ENCODE measurements at places on chromosomes 3 and 15. TPM values are rescaled to one million over a fixed set of nuclear protein-coding genes. Genes with fewer than 3 reads are reported as not detected.

KNL1 gene
- total RNA-seq = 34.1 TPM

GRCh38 chr15:69704229-69704628 is 251.6 kb downstream of the RPLP1 start:
- DNase-seq = no peak

GRCh38 chr3:4739289-4740236 is 239.7 kb upstream of the BHLHE40 start:
- DNase-seq = peak; percentile 51

DNA sequence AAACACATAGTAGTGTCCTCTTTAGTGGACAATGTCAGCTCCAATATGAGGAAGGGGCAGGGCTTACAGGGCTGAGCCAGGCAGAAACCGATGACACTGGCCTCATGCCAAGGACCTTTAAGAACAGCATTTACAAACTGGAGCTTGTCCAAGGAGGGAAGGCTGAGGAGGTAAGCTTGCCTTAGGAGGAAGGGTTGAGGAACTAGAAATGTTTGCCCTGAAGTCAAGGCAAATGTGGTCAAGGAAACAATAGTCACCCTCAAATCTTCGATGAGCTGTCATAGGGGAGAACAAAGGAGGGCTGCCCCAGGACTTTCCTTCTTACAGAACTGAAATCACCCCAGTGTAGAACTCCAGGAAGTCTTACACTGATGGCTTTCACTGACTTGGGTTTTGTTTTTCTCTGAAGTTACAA is 136.4 kb downstream of the LIPC start:
- no peak for DNase-seq

CHRFAM7A gene
- total RNA-seq = 3.7 TPM

- no peak for DNase-seq
Measured at GRCh38 chr3:126847061-126847460, 135.9 kb upstream of the PLXNA1 start.

GRCh38 chr3:188446014-188446413 is 292.1 kb downstream of the LPP start:
- no peak for DNase-seq

- no peak for DNase-seq
Measured at GRCh38 chr3:124407260-124407659, 323.0 kb upstream of the UMPS start.

- no peak for DNase-seq
Measured at GRCh38 chr3:195735036-195735695, 14.4 kb downstream of the MUC20 start.

- DNase-seq = no peak
Measured at GRCh38 chr3:143147707-143148106, 28.1 kb downstream of the CHST2 start.

GRCh38 chr3:10693457-10693856 is 122.6 kb upstream of the SLC6A11 start:
- no peak for DNase-seq

- DNase-seq = no peak
Measured at GRCh38 chr15:98123297-98123696, 162.8 kb downstream of the ARRDC4 start.

GRCh38 chr3:125136515-125136914 is 76.0 kb downstream of the SLC12A8 start:
- no peak for DNase-seq

ZNF621 gene
- 35.2 TPM for total RNA-seq

- DNase-seq = no peak
Measured at GRCh38 chr3:186044968-186045367, 63.9 kb downstream of the ETV5 start.

DNA sequence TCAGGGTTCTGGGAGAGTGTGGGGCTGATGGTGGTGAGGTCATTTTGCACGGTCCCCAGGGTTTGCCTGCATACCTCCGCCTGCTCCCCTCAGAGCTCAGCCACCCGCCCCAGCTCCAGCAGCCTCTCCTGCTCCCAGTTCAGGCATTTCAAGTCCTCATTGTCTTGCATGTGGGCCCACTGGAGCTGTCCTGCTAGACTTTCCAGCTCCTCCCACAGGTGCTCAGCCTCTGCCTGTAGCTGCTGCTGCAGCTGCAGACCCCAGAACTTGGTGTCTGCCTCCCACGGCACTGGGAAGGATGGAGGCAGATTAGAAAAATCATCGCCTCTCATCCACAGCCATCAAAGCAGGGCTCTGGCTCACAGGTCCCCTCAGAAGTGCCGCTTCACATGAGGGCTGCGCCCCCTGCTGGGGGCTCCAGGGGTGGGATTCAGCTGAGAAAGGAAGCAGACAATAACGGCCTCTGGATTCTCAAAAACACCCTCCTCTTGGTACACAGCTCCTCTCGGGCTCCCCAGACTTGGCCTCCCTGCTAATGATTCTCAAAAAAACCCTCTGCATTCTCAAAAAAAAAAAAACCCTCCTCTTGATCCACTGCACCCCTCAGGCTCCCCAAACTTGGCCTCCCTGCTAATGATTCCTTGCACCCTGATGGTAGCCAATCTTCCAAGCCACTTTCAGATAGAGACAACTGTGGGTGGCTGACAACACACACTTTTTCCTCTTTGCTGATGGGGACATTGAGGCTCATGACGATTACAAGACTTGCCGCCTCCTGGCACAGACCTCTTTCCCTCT is 89.3 kb upstream of the C2CD4B start:
- DNase-seq = peak; percentile 84

DNA sequence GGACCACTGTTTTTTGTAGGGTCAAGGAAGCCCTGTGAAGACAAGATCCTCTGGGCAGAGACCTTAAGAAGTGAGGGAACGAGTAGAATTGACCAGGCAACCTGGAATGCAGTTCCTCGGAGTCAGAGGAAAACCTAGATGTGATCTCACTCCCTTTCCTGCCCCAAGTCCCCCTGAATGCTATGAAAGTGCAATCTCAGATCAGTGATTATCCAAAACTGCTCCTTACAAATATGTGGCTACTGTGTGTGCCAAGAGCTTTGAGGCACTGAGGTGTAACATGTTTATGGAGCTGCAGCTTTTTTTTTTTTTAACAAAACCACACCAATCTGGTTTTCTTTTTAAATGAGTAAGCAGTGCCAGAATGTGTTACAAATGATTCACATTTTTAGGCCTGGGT is 35.8 kb downstream of the THSD4 start:
- DNase-seq = no peak

DNA sequence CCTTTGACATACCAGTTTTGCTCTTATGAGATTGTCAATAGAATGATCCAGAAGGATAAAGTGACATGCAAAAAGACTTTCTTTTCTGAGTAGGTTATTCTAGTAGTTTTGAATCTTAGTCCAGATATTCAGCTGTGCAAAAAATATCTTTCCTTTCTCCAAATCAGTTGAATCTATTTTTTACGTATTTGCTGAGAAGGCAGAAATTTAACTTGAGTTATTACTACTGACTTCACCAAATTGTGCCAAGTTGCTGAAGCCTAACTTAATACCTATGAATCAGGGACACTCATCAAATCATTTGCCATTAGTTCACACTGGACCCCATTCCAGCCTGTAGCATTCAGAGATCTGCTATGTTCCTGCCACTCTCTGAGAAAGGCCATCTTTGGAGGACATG is 215.6 kb downstream of the EPHA6 start:
- DNase-seq = no peak

LDHAL6B gene
- total RNA-seq = not detected

DNA sequence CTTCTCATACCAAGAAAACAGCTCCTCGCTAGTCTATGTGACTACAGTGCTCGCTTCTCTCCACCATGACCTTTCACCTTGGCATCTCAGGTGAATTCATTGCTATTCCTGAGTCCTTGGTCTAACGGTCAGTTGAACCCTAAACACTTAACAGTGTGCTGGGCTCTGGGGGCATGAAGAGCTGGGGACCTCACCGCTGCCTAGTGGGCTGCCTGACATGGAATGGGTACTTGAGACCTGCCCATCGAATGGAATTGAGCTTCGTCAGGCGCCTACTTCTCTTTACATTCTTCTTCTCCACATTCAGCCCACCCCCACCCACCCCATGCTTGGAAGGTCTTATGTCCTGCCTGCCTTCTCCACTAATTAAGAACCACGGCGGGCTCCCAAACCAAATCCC is 22.1 kb downstream of the BOC start:
- no peak for DNase-seq

HHATL gene
- total RNA-seq = not detected

GPR62 gene
- total RNA-seq = not detected

DNA sequence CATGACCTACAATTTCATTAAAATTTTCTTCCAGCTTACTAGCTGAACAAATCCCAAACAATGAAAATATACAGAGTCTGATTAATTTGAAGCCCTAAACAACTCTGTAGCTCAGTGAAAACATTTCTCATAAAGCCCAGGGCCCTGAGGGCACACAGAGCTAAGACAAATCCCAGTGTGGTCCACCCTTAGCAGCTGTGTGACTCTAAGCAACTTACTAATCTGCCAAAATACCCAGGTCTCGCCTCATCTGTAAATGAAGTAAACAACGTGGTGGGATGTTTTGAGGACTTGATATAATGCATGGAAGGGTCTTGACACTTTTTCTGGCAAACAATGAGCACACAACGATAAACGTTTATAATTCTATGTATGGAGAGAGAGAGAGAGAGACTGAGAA is 158.4 kb downstream of the FHIT start:
- no peak for DNase-seq

PCOLCE2 gene
- total RNA-seq = not detected

- no peak for DNase-seq
Measured at GRCh38 chr3:186315581-186316354, 46.3 kb downstream of the DGKG start.

DNA sequence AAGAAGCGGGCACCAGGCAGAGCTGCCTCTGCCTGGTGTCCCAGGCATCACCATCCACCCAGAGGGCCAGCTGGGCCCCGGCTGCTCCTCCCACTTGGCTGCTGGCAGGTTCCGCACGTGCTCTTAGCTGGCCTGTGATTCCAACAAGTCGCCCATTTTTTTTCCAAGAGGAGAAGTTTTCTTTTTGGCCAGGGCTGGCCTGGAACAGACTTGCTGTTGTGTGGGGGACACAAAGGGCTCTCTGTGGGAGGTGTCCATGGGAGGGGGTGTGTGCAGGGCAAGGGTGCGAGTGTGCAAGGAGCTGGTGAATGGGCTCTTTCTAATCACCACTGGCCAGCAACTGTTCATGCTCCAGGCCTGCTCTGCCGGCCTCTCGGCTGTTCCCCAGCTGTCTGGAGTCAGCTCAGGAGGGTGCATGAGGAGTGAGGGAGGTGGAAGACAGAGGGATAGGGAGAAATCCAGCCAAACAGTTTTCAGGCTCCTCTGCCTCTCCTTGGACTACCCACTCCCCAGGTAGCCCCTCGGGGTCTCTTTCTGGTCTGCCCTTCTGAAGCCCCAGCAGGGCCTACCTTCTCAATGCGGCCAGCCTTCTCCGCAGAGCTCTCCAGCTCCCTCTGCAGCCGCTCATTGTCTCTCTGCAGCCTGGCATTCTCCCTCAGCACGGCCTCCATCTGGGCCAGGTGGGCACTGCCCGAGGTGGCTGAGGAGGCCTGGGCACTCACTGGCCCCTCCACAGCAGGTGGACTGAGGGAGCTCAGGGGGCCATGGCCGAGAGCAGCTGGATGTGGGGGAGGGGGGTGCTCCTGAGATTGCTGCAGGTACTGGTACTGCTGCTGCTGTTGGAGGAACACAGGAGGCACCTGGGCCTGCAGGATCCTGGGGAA is 7.1 kb downstream of the AMOTL2 start:
- no peak for DNase-seq

RAB8B gene
- 122 TPM for total RNA-seq

GRCh38 chr3:129831503-129831902 is 62.0 kb downstream of the TMCC1 start:
- no peak for DNase-seq

- no peak for DNase-seq
Measured at GRCh38 chr3:153897842-153898241, 223.3 kb upstream of the ARHGEF26 start.

- no peak for DNase-seq
Measured at GRCh38 chr3:128521715-128522114, 28.7 kb upstream of the GATA2 start.

GRCh38 chr3:195058336-195059005 is 212.5 kb downstream of the XXYLT1 start:
- no peak for DNase-seq

DNA sequence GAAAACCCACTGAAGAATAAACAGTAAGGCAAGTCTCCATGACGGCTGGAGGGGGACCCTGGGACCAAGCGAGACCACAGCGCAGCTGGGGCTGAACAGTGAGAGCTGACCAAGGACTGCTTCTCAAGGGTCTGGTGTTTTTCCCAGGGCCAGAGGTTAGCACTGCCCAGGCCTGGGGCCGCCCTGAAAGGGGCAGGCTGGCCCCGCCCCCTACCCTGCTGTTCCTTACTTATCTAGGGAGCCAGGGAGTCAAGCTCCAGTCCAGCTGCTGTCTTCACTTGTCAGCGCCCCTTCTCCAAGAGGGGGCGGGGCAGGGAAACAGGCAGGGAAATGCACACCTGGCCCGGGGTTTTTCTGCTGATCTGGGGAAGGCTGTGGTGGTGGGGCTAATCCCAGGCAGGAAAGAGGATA is 51.6 kb upstream of the HACD2 start:
- no peak for DNase-seq

CCDC191 gene
- 5.4 TPM for total RNA-seq

EFCC1 gene
- 0.42 TPM for total RNA-seq

- no peak for DNase-seq
Measured at GRCh38 chr3:35141406-35141805, 497.9 kb upstream of the ARPP21 start.

GRCh38 chr15:83892498-83892897 is 238.6 kb downstream of the ADAMTSL3 start:
- DNase-seq = no peak

- no peak for DNase-seq
Measured at GRCh38 chr15:29123171-29123570, 146.5 kb downstream of the NSMCE3 start.

IFT80 gene
- 22.2 TPM for total RNA-seq

DNA sequence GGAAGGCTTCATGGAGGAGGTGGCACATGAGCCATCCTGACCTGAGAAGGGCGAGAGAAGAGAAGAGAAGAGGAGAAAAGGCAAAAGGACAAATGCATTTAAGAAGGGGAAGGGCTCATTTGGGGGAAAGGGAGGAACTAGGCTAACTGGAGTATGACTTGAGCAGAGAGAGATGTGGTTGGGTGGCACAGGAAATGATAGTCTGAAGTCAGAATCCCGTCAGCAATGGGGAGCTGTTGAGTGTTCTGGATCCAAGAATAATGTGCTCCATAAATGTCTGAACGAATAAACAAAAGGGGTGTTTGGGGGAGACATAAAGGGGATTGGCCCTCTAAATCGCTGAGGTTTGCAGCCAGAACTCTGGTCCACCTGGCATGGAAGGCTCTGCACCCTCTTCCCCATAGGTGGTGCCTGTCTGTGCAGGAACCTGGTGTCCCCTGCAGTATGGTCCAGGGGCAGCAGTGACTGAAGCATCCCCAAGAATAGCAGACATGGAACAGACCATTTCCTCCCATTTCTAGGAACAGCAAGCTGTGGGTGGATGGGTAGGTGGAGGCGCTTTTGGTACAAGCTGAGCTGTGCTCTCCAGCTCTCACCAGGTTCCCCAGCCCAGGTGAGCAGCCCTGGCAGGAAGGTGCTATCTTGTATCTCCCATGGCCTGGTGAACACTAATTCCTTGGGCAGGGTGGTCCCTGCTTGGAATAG is 15.2 kb downstream of the CORO2B start:
- DNase-seq = no peak
